ENCODE measurements at places on chromosomes 3 and 15. TPM values are rescaled to one million over a fixed set of nuclear protein-coding genes. Genes with fewer than 3 reads are reported as not detected.

Gene DZIP3
- total RNA-seq, result 3.5 TPM

Gene RTP3
- total RNA-seq, result not detected

Gene CHST13
- total RNA-seq, result not detected

Gene SLC12A1
- not detected for total RNA-seq

Gene SAMD7
- not detected for total RNA-seq

Gene LRRC34
- 0.24 TPM for total RNA-seq

Gene TMOD2
- total RNA-seq, result 4.1 TPM

Gene TMEM45A
- total RNA-seq, result 13.6 TPM

All from esophagus mucosa (tissue), 1 donor.